Placental epithelial cell (primary cell): ENCODE measurements at places on chromosomes 7 and 10. TPM values are rescaled to one million over a fixed set of nuclear protein-coding genes. Genes with fewer than 3 reads are reported as not detected.

The NPFFR1 gene
- total RNA-seq: not detected in 2 replicates

The TBX20 gene
- total RNA-seq: 0.22 and 0.79 TPM in 2 replicates

The ZNF37A gene
- 7.5 TPM in 2 replicates for total RNA-seq

The PWWP2B gene
- 58.9 and 65.3 TPM in 2 replicates for total RNA-seq

The IMPDH1 gene
- 40.4 and 78.9 TPM in 2 replicates for total RNA-seq

The LYZL2 gene
- total RNA-seq: not detected in 2 replicates

The PTF1A gene
- 0.79 TPM in 1 of 2 replicates, not detected in the other for total RNA-seq

The STRIP2 gene
- 1.3 and 1.6 TPM in 2 replicates for total RNA-seq

The DTX2 gene
- 10.2 and 11.8 TPM in 2 replicates for total RNA-seq

The SYCE1 gene
- not detected in 2 replicates for total RNA-seq

The AQP1 gene
- total RNA-seq: 0.39 and 1.5 TPM in 2 replicates

The AKR1C1 gene
- 0.79 and 1.3 TPM in 2 replicates for total RNA-seq

The NKX1-2 gene
- not detected in 2 replicates for total RNA-seq

The AKAP9 gene
- total RNA-seq: 45.9 and 52.2 TPM in 2 replicates
